Activated CD8-positive, alpha-beta T cell treated with anti-CD3 and anti-CD28 coated beads, Interleukin-2, amount 10 ng/mL, durations not matched to agents 7 days and 5 days (primary cell): ENCODE measurements at places on chromosomes 6 and 20. TPM values are rescaled to one million over a fixed set of nuclear protein-coding genes. Genes with fewer than 3 reads are reported as not detected.

ZNF165 gene
- 0.97 TPM for total RNA-seq

ELOVL2 gene
- total RNA-seq: not detected

TRIM15 gene
- total RNA-seq: not detected

GRCh38 chr6:134517868-134518267, 200.0 kb upstream of the SGK1 start:
- no peak overlapping the region for H3K4me3 ChIP-seq
- DNase-seq: no peak
- peak overlapping the region; percentile 36 for H3K27ac ChIP-seq
- no peaks in the 10 kb centered on the region for H3K27me3 ChIP-seq

DNA sequence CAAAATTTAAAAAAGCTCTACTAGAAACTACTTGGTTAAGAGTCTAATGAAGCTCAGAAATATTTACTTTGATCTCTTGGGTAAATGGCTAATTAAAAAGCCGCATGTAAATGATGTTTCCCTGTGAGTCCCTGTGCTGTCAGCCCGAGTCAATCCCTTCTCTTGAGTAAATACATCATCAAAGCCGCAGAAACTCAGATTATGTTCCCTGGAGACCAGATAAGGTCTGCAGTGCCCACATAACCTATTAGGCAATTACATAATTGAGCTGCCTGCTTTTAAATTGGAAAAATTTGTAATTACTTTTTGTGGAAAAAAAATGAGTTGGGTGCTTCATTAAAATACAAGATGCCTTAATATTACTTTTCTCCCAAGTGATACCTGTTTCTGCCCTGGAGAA, 83.1 kb downstream of the KIZ start:
- peaks cover 12% of the 10 kb centered on the region for H3K4me1 ChIP-seq
- H3K27ac ChIP-seq: no peak overlapping the region
- no peak overlapping the region for H3K4me3 ChIP-seq
- DNase-seq: no peak
- H3K27me3 ChIP-seq: no peaks in the 10 kb centered on the region

DNA sequence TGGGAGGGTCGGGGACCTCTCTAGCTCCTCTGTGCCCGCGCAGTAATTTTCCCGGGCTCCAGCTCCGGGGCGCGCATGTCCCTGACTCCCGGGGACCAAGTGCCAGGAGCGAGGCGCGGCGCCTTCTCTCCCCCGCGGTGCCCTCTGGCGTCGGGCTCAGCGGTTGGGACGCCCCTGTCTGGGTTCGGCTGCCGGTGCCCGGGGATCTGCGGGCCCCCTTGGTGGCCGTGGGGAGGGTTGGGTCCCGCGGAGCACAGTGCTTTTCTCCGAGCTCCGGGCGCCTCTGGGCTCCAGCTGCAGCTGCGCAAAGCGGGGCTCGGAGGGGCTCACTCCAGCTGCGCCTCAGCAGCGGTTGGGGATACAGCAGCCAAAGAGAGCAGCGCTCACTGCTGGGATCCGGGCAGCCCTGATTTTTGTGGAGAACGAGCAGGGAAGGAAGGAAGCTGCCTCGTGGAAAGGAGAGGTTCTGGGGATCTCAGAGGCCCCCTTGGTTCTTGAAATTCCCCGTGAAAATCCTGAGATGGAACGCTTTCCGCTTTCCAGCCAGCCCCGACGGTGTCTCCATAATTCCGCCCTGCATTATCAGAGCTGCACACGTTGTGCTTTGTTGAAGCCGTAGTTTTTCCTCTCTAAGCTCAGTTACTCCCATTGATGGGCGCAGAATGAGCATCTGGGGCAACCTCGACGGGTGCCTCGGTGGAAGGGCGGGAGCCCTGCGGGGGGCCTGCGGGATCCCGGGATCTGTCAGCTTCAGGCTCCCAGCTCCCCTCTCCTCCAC, 861 bp downstream of the PPP1R14C start:
- no peak overlapping the region for H3K4me3 ChIP-seq
- no peaks in the 10 kb centered on the region for H3K36me3 ChIP-seq
- peaks cover 67% of the 10 kb centered on the region for H3K27me3 ChIP-seq
- no peak for DNase-seq

- DNase-seq: no peak
- no peak overlapping the region for H3K27ac ChIP-seq
- H3K27me3 ChIP-seq: no peaks in the 10 kb centered on the region
Measured at GRCh38 chr6:138785980-138786379, 9.9 kb upstream of the ECT2L start.

DNA sequence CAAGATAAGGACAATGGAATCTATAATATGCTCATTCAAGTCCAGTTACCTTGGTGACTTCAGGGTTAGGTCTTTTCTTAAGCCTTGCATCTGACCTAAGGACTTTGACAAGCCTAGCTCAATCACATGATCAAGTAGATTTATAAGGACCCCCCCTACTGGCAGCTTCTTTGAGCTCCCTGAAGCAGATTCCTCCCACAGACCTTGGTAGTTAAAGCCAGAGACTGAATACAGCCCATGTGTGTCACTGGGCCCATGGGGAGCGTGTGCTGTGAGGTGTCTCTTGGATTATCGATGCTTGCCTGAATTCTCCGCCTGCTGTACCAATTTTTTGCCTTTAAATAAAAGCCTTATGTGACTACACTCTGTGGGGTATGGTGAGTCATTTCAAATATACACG, 372.7 kb upstream of the RGS17 start:
- no peak overlapping the region for H3K4me3 ChIP-seq
- no peaks in the 10 kb centered on the region for H3K36me3 ChIP-seq
- no peak for DNase-seq
- H3K4me1 ChIP-seq: no peaks in the 10 kb centered on the region
- no peak overlapping the region for H3K27ac ChIP-seq

- H3K36me3 ChIP-seq: no peaks in the 10 kb centered on the region
- no peaks in the 10 kb centered on the region for H3K4me1 ChIP-seq
- H3K27me3 ChIP-seq: no peaks in the 10 kb centered on the region
- no peak overlapping the region for H3K4me3 ChIP-seq
Measured at GRCh38 chr6:15768999-15769398, 106.2 kb upstream of the DTNBP1 start.

- no peak overlapping the region for H3K4me3 ChIP-seq
- H3K27ac ChIP-seq: no peak overlapping the region
- peaks cover 59% of the 10 kb centered on the region for H3K4me1 ChIP-seq
- H3K27me3 ChIP-seq: no peaks in the 10 kb centered on the region
Measured at GRCh38 chr6:127854009-127854408, 46.8 kb downstream of the THEMIS start.

- H3K36me3 ChIP-seq: peaks cover 5% of the 10 kb centered on the region
- no peaks in the 10 kb centered on the region for H3K27me3 ChIP-seq
- DNase-seq: no peak
Measured at GRCh38 chr6:319177-320131, 27.2 kb downstream of the DUSP22 start.

- peak; percentile 88 for DNase-seq
- H3K36me3 ChIP-seq: peaks cover 2% of the 10 kb centered on the region
- peak within 1 kb of the TSS; percentile 79 for H3K27ac ChIP-seq
- peaks cover 51% of the 10 kb centered on the region for H3K4me1 ChIP-seq
Measured at GRCh38 chr6:44223319-44224028, at the start of gene SLC29A1. Gene SLC29A1, plus strand, starts transcription at chr6:44223595. Its CDS starts 3,719 bp downstream, at chr6:44227314.

- H3K36me3 ChIP-seq: no peaks in the 10 kb centered on the region
- no peak overlapping the region for H3K4me3 ChIP-seq
- no peak for DNase-seq
- no peak overlapping the region for H3K27ac ChIP-seq
- peaks cover 6% of the 10 kb centered on the region for H3K4me1 ChIP-seq
Measured at GRCh38 chr6:40523505-40524172, 63.5 kb downstream of the LRFN2 start.

DNA sequence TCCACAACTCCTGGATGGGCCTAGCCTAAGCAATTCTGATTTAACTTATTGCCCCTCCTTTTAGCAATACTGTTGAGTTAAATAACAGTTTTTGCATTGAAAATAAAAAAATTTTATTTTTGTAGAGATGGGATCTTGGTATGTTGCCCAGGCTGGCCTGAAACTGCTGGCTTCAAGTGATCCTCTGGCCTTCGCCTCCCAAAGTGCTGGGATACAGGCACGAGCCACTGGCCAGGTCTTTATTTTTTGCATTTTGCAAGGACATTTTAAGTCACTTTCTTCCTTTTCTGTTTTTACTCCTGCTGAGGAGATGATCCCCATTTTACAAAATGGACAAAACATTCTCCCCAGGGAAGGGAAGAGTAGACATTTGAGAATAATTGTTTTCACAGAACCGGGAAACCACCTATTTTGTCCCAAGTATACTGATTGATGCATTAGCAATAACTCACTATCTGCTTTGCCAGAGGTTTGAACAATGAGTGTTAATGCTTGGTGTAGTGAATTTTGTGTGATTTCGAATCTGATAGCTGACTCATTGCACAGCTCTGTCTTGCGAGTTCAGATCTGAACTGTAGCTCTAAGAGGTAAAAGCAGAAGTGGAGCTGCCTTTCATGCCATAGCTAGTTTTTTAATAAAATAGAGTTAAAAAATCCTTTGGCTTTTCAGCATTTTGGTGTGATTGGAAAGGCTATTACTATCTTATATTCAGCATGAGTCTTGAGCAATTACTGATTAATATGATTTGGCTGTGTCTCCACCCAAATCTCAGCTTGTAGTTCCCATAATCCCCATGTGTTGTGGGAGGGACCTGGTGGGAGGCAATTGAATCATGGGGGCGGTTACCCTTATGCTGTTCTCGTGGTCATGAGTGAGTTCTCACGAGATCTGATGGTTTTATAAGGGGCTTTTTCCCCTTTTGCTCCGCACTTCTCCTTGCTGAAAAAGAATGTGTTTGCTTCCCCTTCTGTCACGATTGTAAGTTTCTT, 20.9 kb downstream of the IGF2R start:
- H3K4me1 ChIP-seq: peaks cover 59% of the 10 kb centered on the region
- no peak for DNase-seq
- no peaks in the 10 kb centered on the region for H3K27me3 ChIP-seq
- H3K4me3 ChIP-seq: no peak overlapping the region
- no peak overlapping the region for H3K27ac ChIP-seq
- peaks cover 43% of the 10 kb centered on the region for H3K36me3 ChIP-seq

DNA sequence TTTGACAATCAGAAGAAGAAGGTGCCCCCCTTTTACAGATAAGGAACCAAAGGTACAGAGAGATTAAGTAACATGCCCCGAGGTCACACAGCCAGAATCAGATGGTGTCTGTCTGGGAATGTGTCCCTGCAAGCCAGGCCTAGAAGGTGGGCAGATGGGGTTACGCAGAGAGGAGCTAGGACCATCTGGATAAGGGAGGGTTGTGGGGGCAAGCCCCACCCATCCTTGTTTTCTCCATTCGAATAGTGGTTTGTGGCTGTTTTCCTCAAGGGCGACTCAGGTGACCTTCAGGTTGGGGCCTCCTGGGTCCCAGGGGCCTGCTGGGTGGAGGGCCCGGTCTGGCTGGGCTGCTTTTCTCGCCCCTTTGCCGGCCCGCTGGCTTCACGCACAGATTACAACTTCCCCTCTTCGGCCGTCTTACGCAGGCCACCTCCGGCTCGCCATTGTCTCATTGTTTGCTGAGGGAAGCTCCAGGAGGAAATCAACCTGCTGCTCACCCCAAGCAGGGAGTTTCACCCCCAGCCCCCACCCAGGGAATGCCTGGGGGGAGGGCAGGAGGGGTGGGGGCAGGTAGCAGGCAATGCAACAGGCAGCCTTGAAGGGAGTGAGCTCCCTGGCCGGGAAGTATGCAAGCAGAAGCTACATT, 30.8 kb upstream of the CSNK2A1 start:
- peaks cover 12% of the 10 kb centered on the region for H3K27me3 ChIP-seq
- no peak overlapping the region for H3K4me3 ChIP-seq
- no peaks in the 10 kb centered on the region for H3K36me3 ChIP-seq
- no peak overlapping the region for H3K27ac ChIP-seq
- DNase-seq: no peak
- no peaks in the 10 kb centered on the region for H3K4me1 ChIP-seq
